ENCODE measurements at places on chromosomes 16 and 17. TPM values are rescaled to one million over a fixed set of nuclear protein-coding genes. Genes with fewer than 3 reads are reported as not detected.

DNA sequence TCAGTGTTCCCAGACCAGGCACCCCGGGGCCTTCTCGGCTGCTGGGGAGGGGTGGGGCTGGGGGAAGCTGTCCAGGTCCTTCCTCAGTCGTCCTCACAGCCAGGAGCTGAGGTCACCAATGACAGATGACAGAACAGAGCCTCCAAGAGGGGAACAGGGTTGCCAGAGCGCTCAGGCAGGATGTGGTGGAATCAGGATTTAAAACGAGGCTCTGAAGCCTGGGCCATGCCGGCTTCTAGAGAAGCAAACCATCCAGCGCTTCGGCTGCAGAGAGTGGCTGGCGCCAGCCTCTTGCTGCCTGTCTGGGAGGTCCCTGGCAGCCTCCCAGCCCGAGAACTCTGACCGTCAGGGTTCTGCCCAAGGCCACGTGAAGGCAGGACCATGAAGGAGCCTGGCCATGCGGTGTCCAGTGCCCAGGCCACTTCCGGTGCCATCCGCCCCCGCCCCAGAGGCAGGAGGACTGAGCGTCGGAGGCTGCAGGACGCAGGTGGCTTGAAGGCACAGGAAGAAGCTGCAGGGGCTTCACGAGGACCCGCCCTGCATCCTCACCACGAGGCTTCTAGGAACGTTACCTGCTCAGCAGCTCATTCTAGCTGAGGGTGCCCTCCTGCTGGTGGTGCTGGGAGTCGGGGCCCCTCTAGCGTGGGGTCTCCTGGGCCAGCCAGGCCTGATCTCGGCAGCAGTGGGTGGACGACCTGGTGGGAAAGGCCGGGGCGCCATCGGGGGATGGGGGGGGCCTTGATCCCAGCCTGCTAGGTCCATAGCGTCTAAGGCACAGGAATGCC is 78.5 kb downstream of the KLHDC4 start:
- no peak overlapping the region for H3K27ac ChIP-seq
- no peaks in the 10 kb centered on the region for H3K27me3 ChIP-seq
- H3K36me3 ChIP-seq: no peaks in the 10 kb centered on the region
- H3K4me1 ChIP-seq: no peaks in the 10 kb centered on the region
- H3K4me3 ChIP-seq: no peak overlapping the region

- DNase-seq: no peak
- H3K27me3 ChIP-seq: peaks cover 32% of the 10 kb centered on the region
- no peak overlapping the region for H3K4me3 ChIP-seq
- H3K36me3 ChIP-seq: no peaks in the 10 kb centered on the region
Measured at GRCh38 chr16:66581246-66581952, 2.1 kb downstream of the CMTM2 start.

GRCh38 chr17:53135969-53136368 is 686.8 kb upstream of the KIF2B start:
- H3K36me3 ChIP-seq: no peaks in the 10 kb centered on the region
- DNase-seq: no peak
- no peak overlapping the region for H3K4me3 ChIP-seq
- no peak overlapping the region for H3K27ac ChIP-seq
- H3K27me3 ChIP-seq: no peaks in the 10 kb centered on the region

DNA sequence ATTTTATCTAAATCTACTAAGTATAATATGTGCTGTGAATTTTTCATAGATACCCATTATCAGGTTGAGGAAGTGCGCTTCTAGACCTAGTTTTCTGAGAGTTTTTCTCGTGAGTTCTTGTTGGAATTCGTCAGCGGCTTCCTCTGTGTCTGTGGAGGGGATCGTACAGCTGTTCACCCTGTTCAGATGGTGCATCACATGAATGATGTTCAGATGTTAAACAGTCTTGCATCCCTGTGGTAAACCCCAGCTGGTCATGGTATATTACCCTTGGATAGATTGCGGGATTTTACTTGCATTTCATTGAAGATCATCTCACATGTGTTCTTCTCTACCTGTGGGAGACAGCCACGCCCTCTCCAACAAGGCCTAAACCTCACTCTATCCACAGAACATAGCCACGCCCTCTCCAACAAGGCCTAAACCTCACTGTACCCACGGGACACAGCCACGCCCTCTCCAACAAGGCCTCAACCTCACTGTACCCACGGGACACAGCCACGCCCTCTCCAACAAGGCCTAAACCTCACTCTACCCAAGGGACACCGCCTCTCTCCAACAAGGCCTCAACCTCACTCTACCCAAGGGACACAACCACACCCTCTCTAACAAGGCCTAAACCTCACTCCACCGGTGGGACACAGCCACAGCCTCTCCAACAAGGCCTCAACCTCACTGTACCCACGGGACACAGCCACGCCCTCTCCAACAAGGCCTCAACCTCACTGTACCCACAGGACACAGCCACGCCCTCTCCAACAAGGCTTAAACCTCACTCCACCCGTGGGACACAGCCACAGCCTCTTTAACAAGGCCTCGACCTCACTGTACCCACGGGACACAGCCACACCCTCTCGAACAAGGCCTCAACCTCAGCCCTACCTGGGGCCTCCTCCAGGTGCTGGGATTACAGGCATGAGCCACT is 180.2 kb upstream of the CHMP6 start:
- H3K27ac ChIP-seq: no peak overlapping the region
- H3K4me3 ChIP-seq: no peak overlapping the region
- no peaks in the 10 kb centered on the region for H3K36me3 ChIP-seq
- DNase-seq: peak; percentile 38
- no peaks in the 10 kb centered on the region for H3K27me3 ChIP-seq

GRCh38 chr17:67022451-67022810 is 21.9 kb upstream of the CACNG1 start:
- no peak overlapping the region for H3K4me3 ChIP-seq
- H3K27me3 ChIP-seq: no peaks in the 10 kb centered on the region
- no peaks in the 10 kb centered on the region for H3K36me3 ChIP-seq
- H3K4me1 ChIP-seq: no peaks in the 10 kb centered on the region
- H3K27ac ChIP-seq: no peak overlapping the region
- DNase-seq: no peak

- no peak overlapping the region for H3K27ac ChIP-seq
- peaks cover 16% of the 10 kb centered on the region for H3K36me3 ChIP-seq
- DNase-seq: no peak
- H3K4me1 ChIP-seq: no peaks in the 10 kb centered on the region
- no peaks in the 10 kb centered on the region for H3K27me3 ChIP-seq
Measured at GRCh38 chr16:54107583-54108202, 178.9 kb downstream of the IRX3 start.

DNA sequence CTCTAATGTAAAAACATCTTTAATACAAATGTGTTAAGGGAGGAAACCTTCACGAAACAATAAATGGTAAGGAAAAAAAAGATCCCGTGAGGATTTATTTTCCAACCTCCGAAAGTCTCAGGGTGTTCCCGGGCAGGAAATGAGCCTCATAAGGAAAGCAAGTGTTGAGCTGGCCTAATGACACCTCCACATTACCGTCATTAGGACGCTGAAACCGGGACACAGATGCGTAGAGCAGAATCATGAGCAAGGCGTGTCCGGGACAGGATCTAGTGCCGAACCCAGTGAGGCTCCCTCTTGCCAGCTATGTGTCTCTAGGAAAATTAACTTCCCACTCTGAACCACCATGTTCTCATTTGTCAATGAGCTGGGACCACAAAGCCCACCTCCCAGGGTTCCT is 22.7 kb upstream of the CYTH1 start:
- H3K27ac ChIP-seq: peak overlapping the region; percentile 28
- H3K4me3 ChIP-seq: no peak overlapping the region
- H3K4me1 ChIP-seq: peaks cover 7% of the 10 kb centered on the region
- no peak for DNase-seq
- H3K36me3 ChIP-seq: peaks cover 97% of the 10 kb centered on the region

DNA sequence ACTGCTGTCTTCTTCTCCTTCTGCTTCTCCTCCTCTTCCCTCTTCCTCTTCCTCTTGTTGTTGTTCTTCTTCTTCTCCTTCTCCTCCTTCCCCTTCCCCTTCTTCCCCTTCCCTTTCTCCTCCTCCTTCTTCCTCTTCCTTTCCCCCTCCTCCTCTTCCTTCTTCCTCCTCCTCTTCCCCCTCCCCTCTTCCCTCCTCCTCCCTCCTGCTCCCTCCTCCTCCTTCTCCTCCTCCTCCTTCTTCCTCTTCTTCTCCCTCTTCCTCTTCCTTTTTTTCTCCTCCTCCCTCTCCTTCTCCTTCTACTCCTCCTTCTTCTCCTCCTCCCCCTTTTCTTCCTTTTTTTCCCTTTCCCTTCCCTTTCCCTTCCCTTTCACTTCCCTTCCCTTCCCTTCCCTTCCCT is 245.0 kb upstream of the IRX5 start:
- no peaks in the 10 kb centered on the region for H3K4me1 ChIP-seq
- no peak overlapping the region for H3K27ac ChIP-seq
- H3K27me3 ChIP-seq: no peaks in the 10 kb centered on the region
- no peak overlapping the region for H3K4me3 ChIP-seq
- H3K36me3 ChIP-seq: no peaks in the 10 kb centered on the region

DNA sequence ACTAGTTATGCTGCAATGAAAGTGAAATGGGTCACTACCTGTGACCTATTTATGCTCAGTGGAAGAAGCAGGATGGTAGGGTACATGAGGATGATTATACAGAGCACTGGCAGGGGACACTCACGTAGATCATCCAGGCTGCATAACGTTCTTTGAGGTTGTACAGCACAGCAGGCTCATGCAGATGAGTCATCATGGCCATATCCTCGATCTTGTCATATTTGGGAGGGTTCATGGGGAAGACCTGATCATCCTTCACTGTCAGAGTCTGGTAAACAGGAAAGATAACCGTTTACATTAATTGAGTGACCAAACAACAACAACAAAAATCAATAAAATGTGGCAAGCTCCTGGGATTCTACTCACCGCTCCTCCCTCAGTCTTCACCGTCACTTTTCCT is 2.1 kb downstream of the MYH2 start:
- H3K27ac ChIP-seq: no peak overlapping the region
- no peak for DNase-seq
- H3K27me3 ChIP-seq: peaks cover 26% of the 10 kb centered on the region
- H3K36me3 ChIP-seq: no peaks in the 10 kb centered on the region
- no peaks in the 10 kb centered on the region for H3K4me1 ChIP-seq

RCVRN gene
- polyA plus RNA-seq: 0.64 TPM

SCPEP1 gene
- 95.4 TPM for polyA plus RNA-seq

ARHGAP23 gene
- 7.5 TPM for polyA plus RNA-seq

ARHGAP44 gene
- 0.70 TPM for polyA plus RNA-seq

GPR139 gene
- not detected for polyA plus RNA-seq

OR4D1 gene
- polyA plus RNA-seq: 0.19 TPM

C17orf67 gene
- 2.0 TPM for polyA plus RNA-seq
